ENCODE measurements at places on chromosomes 6 and 20.
A peak's percentile ranks its signal among the peaks of the same experiment; 100 is the strongest.

- no peak for DNase-seq
Observed at GRCh38 chr20:22890594-22891300, 144.4 kb upstream of the SSTR4 start.

GRCh38 chr6:165872311-165872710 is 209.3 kb upstream of the PDE10A start:
- DNase-seq: no peak

- DNase-seq: no peak
Observed at GRCh38 chr6:12748815-12749521, 32.4 kb downstream of the PHACTR1 start.

GRCh38 chr20:55053389-55053788 is 578.0 kb downstream of the DOK5 start:
- DNase-seq: no peak

GRCh38 chr20:10863337-10864060 is 189.7 kb upstream of the JAG1 start:
- DNase-seq: no peak

DNA sequence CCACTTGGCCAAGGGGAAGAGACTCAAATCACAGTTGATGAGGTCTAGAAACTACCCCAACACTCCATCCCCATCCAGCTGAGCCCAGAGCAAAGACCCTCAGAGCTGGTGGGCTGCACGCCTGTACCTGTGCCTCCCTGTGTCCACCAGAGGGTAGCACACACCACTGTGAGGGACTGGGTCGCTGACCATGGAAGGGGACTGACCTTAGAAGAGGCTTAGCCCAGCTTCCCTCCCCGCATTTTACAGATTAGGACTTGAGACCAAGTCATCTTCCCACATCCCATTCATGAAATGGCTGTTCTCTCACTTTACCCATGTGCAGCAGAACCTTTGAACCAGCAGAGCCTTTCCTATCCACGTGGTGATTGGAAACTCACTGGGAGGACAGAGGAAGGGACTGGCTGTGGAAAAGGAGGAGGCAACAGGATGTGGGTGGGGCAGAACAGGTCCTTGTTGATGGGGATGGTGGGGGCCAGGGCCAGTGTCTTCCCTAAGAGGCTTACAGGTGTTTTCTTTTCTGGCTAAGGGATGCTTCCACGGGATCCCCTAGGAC is 44.3 kb downstream of the CPXM1 start:
- DNase-seq: peak; percentile 21

DNA sequence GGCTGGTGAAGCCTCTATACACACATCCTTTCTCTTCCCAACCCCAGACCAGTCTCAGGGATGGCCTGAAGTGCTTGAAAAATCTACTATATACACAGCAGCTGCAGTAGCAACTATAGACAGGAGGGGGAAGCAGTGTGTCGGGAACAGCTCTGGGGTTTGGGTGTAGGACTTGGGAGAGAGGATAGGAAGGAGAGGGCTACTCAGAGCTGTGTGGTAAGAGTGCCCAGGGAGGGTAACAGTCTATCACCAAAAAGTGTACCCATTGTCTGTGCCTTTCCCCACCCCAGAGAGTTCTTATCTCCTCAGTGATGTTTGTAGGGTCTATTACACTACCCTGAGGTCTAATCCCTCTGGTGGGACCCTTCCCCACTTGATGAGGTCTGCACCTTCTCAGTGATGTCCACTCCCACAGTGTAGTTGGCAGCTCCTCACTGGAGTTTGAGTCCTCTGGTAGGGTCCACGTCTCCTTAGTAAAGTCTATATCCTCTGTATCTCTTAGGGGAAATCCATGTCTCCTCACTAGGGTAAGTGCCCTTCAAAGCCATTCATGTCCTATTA is 1.5 kb upstream of the GGT7 start:
- DNase-seq: peak; percentile 66
